Inflammatory macrophage treated with lipopolysaccharide for 4 hours (primary cell): ENCODE measurements at places on chromosomes 11 and 22.

DNA sequence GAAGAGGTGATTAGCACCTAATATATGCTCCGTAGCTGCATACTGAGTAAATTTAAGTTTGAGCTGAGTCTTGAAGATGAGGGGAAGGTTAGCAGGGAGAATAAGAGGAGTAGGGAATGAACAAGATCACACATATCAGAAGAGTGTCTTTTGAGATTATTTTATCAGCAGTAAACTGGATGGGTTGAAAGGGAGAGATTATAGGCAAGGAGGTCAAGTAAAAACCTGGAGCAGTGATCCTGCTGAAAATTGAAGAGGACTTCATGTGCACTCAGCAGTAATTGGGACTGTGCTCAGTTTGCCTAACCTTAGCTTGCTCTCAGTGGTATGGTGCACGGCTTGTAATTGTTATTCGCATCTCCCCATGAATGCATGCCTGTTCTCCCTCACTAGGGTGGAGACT is 79.5 kb upstream of the PICALM start:
- DNase-seq, result no peak

DNA sequence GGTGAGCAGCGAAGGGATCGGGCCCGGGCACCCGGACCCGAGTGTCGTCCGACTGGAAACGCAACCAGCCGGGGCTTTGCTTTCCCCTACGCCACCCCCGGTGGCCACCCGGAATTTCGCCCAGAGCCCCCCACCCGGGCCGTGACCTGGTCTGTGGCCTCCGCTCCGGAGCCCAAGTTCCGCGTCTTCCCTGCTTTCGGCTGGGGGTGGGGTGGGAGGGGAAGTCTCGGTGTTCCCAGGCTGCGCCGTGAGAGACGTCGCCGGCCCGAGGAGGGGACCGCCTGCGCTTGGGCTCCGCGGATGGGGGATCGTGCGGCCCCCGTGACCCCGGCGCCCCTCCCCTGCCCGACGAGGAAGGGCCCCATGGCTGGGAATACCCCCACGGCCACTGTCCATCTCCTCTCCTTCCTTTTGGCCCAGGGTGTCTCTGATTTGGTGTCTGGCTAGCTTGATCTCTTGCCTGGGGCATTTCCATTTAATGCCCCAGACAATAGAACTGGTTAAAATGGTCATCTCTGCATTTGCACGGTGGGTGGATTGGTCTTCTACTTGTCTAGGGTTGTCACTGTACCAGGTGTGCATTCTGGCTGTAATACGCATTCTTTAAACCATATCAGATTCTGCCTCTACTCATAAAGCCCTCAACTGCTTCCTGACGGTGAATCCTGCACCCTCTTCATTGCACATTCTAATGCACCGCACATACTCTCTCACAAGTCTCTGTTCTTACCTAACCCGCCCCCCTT is 789 bp downstream of the SIK2 start:
- peak; percentile 44 for DNase-seq

DNA sequence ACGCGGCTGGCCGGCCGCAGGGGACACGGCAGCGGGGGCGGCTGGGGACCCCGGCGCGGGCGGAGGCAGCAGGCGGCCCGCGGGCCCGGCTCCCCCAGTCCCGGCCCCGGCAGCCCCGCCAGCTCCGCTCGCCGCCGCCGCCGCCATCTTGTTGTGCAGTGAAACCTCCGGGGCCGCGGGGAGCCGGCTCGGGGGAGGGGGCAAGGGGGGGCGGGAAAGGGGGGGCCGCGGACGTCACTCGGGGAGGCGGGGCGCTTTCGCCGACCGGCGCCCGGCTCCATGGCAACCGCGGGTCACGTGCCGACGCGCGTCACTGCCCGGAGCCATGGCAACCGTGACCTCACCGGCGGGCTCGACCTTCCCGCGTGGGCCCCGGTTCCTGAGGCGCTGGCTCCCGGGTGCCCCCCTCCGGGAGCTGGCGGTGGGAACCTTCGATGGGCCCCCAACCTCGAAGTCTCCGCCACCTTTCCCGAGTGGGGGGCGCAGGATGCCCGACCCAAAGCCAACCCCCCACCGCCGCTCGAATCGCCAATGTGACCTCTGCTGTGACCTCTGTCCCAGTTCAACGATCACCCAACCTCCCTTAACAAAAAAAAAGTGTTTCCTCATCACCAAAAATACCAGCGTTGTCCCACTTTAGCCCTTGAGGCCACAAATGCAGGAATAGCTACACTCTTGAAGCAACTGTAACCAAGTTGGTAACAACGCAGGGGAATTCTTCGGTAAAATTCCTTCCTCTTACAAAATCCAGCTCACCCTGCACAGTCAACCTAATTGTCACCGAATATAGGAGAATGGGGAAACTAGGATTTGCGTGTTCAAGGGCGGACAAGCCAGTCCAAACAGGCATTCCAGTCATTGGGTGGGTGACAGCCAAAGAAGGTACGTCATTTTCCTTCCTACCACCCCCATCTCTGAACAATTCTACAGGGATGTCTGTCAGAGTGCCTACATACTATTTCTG is at the start of gene SIK3:
TSS of gene SIK3 (minus strand) at position 160 of the 964 bp plus-strand sequence. CDS start at position 147, 13 bp downstream.
- DNase-seq, result peak; percentile 95

GRCh38 chr22:23236026-23236425 is 55.7 kb downstream of the BCR start:
- no peak for DNase-seq

- peak; percentile 39 for DNase-seq
These were observed 8.7 kb upstream of the ABTB2 start for GRCh38 chr11:34366522-34366921.

- DNase-seq, result peak; percentile 3
These were observed 906.1 kb upstream of the RAG2 start for GRCh38 chr11:37504060-37504611.

DNA sequence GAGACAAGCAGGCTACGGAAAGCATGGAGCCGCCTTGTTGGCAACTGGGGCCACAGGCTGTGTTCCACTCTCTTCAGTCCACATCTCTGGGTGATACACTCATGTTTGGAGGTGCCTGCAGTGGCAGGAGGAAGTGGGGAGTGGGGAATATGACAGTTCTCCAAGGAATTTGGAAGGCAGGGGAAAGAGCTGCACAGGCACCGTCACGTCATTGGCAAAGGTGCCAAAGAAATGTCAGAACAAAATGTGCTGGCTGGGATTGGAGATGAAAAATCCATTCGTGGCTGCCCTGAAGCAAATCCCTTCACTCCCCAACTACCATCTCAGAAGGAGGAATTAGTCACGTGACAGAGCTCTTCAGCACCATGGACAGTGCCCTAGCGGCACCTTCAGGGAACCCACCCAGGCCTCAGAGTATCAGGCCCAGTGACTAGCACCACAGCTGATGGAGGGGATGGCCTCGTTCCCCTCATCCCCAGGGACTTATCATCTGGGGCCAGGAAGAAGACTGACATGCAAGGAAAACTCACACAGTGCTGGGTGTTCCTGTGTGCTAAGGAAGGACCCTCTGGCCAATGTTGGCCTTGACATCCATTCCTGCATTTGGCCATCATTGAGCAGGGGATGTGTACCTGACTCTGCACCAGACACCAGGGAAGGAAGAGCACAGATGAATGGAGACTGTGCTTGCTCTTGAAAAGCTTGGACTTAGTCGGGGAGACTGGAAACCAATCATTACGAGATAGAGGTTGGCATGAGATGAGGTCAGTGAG is 48.5 kb upstream of the PRDM11 start:
- DNase-seq, result peak; percentile 37

GRCh38 chr11:32931606-32932005 is 39.0 kb downstream of the QSER1 start:
- DNase-seq, result no peak

DNA sequence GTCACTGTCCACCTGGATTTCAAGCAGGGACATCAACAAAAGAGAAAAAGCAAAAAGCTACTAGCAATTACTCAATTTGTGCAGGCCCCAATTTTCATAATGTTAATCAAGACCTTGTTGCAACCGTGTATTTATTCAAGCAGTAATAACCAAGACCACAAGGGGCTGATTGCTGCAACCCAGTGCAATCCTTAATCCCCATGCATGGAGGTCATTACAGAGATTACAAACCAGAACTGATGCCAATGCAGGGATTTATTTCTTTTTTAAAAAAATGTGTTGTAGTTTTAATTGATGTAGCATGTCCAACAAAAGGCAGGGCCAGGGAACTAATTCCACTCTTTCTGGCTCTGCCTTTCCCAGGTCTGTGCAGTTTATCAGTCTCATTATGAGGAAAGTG is 18.4 kb downstream of the TECTA start:
- DNase-seq, result no peak

DNA sequence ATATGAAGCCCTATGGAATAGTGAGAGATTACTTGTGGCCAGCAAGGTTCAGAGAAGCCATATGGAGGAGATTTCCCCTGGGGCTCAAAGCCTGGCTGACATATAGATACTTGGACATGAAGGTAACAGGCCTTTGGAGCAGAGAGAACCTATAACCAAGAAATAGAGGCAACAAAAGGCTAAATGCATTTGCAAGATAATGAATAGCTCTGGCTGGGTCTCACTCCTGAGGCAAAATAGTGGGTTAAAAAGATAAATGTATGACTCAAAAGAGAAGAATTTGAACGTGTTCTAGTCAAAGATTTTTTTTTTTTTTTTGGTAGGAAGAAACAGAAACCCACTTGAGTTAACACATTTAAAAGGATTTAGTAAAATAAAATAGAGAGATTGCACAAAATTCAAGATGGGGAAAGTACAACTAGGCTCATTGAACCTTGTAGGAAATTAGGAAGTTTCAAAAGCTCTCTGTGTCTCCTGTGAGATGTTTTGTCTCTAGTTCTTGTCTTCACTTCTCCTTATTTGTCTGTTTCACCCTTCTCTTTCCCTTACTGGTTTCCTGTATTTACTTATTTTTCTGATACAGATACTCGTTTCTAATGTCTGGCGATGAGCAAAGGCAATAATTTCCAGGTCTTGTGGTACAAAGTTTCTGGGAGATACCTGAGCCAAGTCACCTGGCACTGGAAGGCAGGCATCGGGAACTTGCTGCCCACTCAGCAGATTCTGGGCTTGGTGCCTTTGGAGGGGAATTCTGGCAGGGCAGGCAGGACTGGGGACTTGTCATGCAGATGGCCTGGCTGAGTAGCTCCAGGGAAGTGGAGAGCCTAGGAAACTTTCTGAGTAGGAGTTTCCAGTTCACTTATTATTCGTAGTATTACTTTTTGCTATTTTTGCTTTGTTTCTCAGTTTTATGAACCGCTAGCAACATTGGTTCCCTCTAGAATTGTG is 49.2 kb upstream of the SESN3 start:
- DNase-seq, result peak; percentile 81

- DNase-seq, result no peak
These were observed 441.2 kb upstream of the ANO3 start for GRCh38 chr11:25890626-25891260.

- no peak for DNase-seq
These were observed 19.8 kb downstream of the MTMR2 start for GRCh38 chr11:95904009-95904650.

DNA sequence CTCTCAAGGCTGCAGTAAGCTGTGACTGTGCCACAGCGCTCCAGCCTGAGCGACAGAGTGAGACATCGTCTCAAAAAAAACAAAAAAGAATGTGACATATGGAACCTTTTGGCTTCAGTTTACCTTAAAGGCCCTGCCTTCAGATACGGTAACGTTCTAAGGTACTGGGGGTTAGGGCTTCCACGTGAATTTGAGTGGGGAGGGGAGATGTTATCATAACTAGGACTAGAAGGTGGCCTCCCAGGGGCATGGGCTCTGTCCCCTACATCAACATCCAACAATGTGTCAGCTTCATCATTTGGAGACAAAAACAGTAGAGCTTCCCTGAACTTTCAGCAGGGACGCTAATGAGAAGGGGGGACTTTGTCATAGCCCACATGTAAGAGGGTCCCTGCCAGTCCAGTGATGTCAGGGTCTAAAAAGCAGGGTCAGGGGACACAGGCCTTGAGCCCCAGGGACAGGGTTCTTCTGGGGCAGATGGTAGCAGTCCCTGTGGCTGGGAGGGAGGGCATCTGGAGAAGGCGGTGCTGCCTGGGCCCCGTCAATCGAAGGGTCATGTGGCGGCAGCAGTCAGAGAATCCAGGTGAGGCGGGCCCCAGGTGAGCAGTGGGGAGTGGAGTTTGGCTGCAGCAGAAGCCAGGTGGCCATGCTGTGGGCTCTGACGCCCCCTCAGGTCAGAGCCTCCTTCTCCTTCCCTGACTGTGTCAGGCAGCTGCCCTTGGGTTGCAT is 79.8 kb downstream of the BCR start:
- no peak for DNase-seq

DNA sequence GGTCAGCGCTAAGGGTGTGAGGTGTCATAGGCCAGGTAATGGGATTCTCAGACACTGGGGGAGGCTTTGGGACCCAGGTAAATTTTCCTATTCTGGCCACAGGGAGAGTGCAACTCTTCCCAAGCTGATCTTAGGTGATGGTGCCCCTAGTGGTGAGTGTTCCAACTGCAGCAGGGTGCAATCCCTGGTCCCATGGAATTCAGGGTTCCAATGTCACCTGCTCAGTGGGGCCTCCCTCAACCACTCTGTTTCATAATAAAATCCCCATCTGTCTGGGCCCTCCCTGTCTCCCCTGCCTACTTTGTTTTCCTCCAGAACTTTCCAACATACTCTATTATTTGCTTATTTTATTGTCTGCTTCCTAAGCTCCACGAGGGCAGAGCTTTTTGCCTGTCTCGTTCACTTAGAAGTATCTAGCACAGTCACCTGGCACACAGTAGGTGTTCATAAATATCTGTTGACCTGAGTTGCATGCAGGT is 2.9 kb upstream of the SGSM1 start:
- DNase-seq, result peak; percentile 46

DNA sequence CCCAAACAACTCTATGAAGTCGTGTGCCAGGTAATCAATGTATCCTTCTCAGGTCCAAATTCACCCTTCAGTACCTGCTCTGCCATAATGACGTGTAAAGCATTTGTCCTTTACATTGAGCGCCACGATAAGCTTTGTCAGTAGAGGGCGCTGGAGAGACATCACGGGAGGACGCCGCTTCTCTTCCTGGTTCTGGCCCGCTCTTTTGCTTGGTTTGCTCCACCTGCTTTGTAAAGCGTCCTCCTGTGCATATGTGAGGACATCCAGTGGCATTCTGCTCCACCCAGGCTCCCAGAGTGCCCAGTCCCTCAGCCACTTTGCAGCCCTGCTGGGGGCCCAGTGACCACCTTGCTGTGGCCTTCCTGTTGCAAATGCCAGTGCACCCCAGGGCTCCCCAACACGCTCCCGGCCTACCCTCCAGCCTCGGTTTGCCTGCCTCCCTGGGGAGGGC is 61.1 kb downstream of the WT1 start:
- DNase-seq, result peak; percentile 44

DNA sequence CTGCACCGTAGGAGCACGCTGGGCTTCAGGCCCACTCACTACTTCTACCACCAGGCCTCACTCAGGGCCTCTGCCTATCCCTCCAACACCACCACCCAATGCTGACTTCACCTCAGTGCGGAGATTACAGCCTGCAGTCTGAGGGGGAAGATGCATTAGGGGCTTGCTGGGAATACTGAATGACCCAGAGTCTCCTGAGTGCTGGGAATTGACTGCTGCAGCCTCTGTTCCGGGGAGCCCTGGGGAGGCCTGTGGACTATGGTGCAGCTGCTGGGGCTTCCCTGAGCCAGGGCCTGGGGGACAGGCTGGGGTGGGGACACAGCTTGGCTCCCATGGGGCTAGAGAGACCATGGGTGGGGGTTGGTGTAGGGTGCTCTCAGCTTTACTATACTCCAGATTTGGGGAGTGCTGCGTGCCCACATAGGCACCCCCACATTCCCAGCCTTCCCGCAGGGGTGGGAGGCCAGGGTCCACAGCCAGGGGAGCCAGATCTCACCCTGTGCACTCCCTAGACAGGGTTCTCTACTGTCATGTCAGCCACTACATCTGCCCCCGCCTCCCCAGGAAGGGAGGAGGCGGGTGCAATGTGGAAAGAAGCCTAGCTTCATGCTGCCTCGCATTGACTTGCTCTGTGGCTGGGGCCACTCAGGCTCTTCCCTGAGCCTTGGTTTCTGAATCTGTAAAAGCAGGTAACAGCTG is 44.4 kb downstream of the GDPD5 start:
- no peak for DNase-seq
